ENCODE measurements at places on chromosomes 12 and 14.

DNA sequence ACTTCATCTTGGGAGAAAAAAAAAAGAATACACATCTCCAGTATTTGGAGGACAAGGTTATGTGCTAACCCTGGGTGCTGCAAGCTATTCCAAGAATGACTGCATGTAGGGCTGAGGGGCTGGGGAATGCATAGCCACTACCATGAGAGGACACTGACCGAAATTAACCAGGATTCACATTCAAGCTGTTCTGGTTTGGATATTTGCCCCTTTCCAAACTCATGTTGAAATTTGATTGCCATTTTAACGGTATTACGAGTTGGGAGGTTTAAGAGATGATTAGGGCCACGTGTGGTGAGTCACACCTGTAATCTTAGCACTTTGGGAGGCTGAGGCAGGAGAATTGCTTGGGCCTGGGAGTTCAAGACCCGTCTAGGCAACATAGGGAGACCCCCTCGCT is 18.5 kb upstream of the MARK3 start:
- no peaks in the 10 kb centered on the region for H3K4me1 ChIP-seq
- no peak for DNase-seq
- no peak overlapping the region for H3K4me3 ChIP-seq
- peaks cover 10% of the 10 kb centered on the region for H3K36me3 ChIP-seq
- H3K27ac ChIP-seq, result no peak overlapping the region

GRCh38 chr12:85642808-85643207 is 193.4 kb downstream of the RASSF9 start:
- no peaks in the 10 kb centered on the region for H3K36me3 ChIP-seq
- no peaks in the 10 kb centered on the region for H3K4me1 ChIP-seq

- no peaks in the 10 kb centered on the region for H3K36me3 ChIP-seq
- H3K27ac ChIP-seq, result no peak overlapping the region
Observed at GRCh38 chr14:72855913-72856312, 38.0 kb downstream of the DPF3 start.

DNA sequence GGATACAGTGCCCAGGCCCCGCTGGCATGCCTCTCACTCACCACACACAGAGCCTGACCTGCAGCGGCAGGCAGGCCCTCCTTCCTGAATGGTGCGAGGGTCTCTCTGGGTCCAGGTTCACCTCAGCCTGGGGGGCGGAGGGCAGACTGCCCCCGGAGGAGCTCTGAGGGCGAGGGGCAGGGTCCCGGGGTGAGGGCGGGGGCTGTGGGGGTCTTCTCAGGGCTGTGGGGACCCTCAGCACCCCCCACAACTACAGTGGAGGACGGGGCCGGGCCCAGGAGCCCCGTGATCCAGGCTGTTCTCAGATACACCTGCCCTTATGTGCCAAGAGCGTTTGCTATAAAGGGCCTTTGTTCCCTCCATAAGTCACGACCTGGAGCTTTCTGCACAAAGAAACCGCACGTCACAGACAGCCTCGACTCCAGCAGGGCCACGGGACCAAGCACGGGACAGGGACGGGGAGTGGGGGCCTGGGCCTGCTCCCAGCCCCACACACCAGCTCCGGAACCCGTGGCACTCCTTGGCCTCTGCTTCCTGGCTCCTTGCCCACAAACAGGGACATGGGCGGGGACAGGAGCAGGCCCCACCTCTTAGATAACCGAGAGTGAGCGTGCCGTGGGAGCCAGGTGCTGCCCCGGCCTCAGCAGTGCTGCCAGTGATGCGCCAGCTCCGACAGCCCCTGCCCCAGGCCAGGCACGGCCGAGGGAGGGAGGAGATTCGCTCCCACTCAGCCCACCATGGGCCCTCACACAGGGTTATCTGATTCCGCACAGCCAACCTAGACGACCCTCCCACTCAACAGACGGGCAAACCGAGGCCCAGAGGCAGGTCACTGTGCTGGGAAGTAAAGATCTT is 101.9 kb downstream of the RFLNA start:
- no peak for DNase-seq
- H3K4me1 ChIP-seq, result peaks cover 7% of the 10 kb centered on the region
- H3K36me3 ChIP-seq, result peaks cover 13% of the 10 kb centered on the region
- no peaks in the 10 kb centered on the region for H3K27me3 ChIP-seq

DNA sequence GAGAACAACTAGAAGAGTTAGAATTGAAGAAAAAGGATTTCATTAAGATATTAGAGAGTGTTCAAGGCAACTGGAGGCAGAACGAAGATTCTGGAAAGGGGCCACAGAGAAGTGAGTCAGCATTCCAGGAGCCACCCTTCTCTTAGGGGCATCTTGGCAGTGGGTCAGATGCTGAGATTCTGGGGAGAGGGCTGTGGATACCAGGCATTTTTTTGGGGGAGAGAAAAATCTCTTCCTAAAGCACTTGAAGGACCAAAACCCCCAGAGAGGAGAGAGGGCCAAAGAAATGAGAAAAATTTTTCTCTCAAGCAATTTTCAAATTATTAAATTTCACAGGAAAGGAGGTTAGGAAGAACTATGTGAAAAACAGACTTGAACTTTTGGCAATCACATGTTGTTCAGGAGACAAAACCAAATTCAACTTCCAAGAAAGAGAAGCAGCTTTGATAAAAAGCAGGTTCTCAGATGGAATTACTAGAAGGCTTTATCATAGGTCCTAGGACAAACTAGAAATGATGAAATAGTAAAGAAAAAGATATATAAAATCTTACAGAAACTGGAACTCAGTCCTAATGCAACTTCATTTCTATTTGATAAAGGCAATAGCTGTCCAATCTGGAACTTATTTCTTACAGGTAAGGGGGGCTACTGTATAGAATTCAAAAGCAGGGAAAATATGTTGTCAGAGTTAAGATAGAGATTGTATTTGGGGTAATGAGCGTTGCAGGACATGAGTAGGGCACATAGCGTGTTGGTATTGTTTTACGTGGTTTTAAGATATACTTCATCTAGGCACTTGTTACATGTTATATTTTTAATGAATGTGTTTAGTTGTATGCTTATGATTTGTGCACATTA is 1.1 kb upstream of the CLEC2D start:
- DNase-seq, result no peak
- H3K36me3 ChIP-seq, result peaks cover 76% of the 10 kb centered on the region
- H3K27ac ChIP-seq, result peak overlapping the region; percentile 98
- H3K27me3 ChIP-seq, result no peaks in the 10 kb centered on the region

DNA sequence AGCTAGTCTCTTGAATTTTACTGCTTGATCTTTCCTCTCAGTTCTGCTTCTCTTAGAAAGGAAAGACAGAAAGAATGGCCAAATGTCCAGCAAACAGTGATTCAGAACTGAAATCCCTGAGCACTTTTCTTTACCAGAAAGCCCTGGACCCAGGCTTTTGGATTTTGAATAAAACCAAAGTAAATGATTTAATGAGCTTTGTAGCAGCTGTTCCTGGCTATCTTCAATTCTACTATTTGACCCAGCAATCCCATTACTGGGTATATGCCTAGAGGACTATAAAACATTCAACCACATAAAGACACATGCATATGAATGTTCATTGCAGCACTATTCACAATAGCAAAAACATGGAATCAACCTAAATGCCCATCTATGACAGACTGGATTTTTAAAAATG is 187.2 kb downstream of the PRKD1 start:
- H3K27ac ChIP-seq, result no peak overlapping the region
- H3K4me1 ChIP-seq, result no peaks in the 10 kb centered on the region
- no peak for DNase-seq
- H3K36me3 ChIP-seq, result no peaks in the 10 kb centered on the region
- H3K4me3 ChIP-seq, result no peak overlapping the region

DNA sequence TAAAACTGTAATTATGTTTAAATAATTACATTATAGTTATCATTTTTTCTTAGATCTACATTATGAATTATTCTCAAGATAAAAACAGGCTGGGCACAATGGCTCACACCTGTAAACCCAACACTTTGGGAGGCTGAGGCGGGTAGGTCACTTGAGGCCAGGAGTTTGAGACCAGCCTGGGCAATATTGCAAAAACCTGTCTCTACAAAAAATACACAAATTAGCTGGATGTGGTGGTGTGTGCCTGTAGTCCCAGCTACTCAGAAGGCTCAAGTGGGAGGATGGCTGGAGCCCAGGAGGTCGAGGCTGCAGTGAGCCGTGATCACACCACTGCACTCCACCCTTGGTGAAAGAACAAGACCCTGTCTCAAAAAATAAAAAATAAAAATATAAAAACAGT is 40.3 kb upstream of the KCNJ8 start:
- no peaks in the 10 kb centered on the region for H3K36me3 ChIP-seq
- H3K27me3 ChIP-seq, result no peaks in the 10 kb centered on the region
- no peak overlapping the region for H3K4me3 ChIP-seq
- H3K4me1 ChIP-seq, result no peaks in the 10 kb centered on the region
- no peak for DNase-seq

DNA sequence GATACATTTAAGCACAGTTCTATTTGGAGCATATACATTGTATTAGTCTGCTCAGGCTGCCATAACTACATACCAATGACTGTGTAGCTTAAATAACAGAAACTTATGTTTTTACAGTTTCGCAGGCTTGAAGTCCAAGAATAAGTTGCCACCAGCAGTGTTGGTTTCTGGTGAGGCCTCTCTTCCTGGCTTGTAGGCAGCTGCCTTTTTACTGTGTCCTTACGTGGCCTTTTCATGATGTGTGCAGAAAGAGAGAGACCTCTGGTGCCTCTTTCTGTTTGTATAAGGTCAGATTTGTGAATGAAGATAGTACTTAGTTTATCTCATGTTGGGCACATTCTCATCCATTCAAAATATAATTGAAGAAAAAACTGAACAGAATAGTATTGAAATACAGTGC is 636.6 kb downstream of the FLRT2 start:
- DNase-seq, result no peak
- H3K27me3 ChIP-seq, result no peaks in the 10 kb centered on the region
- H3K4me1 ChIP-seq, result no peaks in the 10 kb centered on the region
- no peak overlapping the region for H3K4me3 ChIP-seq
- no peaks in the 10 kb centered on the region for H3K36me3 ChIP-seq
- H3K27ac ChIP-seq, result no peak overlapping the region

DNA sequence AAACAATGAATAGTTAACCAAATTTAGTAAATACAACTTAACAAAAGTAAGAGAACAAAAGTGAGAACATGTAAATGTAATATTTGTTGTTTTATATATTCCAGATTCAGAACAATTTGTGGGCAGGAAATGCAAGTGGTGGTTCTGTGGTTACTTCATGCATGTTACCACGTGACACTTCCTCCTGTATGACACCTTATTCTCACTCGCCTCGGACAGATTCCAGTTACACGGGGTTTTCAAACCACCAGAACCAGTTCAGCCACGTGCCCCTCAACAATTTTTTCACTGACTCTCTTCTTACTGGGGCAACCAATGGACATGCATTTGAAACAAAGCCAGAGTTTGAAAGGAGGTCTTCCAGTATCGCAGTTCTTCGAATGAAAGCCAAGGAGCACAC is 21.0 kb downstream of the ALX1 start:
- H3K27me3 ChIP-seq, result peaks cover 1% of the 10 kb centered on the region
- H3K27ac ChIP-seq, result no peak overlapping the region
- peak; percentile 12 for DNase-seq
- no peaks in the 10 kb centered on the region for H3K36me3 ChIP-seq

DNA sequence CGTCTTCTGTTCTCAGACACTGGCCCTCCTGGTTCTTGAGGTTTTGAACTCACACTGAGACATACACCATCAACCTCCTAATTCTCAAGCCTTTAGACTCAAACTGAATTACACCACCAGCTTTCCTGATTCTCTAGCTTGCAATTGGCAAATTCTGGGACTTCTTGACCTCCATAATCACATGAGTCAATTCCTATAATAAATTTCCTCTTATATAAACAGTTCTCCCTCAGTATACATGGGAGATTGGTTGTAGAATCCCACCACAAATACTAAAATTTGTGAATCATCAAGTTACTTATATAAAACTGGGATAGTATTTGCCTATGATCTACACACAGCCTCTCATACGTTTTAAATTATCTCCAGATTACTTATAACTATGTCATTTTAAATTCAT is 162.2 kb downstream of the DIO2 start:
- H3K27ac ChIP-seq, result no peak overlapping the region
- H3K27me3 ChIP-seq, result no peaks in the 10 kb centered on the region
- H3K4me1 ChIP-seq, result no peaks in the 10 kb centered on the region
- no peak overlapping the region for H3K4me3 ChIP-seq
- no peak for DNase-seq
- H3K36me3 ChIP-seq, result no peaks in the 10 kb centered on the region

DNA sequence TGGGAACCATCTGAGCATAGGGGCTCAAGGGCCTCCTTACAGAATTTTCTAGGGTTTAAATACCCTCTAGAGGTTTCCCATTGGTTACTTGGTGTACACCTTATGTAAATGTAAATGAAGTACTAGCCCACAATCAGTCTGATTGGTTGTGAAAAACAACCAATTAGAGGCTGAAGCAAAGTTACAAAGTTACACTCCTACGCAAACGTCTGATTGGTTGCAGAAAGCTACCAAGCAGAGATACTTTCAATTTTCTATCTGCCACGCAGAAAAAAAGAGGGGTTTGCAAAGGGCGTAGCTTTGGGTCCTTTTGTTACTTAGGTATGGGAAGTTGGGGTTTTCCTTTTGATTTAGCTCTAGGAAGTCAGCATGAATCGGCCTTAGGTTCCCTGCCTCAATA is 1.8 kb upstream of the TMEM19 start:
- peaks cover 35% of the 10 kb centered on the region for H3K4me1 ChIP-seq
- H3K27me3 ChIP-seq, result no peaks in the 10 kb centered on the region
- H3K36me3 ChIP-seq, result no peaks in the 10 kb centered on the region
- H3K4me3 ChIP-seq, result peak overlapping the region; percentile 51

DNA sequence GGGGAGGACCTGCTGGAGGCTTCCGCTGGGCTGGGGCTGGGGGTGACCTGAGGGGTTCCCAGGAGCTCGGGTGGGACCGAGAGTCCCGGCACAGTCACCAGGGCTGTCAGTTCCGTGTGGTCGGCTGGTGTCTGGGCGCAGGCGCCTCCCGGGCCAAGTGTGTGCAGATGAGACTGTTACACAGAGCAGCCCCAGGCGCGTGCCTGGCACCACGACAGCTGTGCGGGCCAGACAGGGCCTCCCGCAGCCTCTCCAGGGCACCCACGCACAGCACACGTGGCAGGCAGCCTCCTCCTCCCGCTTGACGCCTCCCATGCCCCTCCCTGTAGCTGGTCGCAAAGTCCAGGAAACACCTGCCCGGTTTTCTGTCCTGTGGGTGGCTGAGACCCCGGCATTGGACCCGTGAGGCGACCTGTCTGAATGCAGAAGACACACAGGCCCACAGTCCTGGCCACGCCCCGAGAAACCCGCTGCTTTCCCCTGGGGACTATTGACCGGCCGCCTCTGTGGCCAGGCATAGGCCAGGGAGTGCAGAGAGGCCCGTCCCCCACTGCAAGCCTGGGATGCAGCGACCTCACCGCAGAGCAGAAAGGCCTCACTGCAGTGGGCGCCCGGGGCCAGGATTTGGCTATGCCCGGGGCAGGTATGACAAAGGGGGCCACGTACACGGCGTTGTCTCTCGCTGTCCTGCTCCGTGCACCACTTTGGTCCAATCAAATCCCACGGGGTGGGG is 12.1 kb upstream of the GALNT9 start:
- H3K36me3 ChIP-seq, result no peaks in the 10 kb centered on the region
- peaks cover 2% of the 10 kb centered on the region for H3K4me1 ChIP-seq
- no peak for DNase-seq

DNA sequence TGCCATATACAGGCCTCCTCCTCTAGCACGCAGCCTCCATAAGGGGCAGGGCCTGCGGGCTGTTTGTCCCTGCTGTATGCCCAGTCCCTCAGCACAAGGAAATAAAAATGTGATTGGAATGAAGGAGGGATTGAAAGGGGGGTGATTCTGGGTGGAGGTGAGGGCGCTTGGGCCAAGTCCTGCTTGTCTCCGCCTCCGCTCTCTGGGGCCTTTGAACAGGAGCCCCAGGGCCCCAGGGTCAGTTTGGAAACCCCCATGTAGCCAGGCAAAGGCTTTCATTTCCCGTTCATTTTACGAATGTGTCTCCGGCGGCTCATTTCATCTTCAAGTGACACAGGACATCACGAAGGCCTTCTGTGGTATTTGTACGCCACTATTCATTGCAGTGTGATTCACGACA is 4.5 kb upstream of the CACNA2D4 start:
- no peak for DNase-seq
- H3K27ac ChIP-seq, result no peak overlapping the region
- peaks cover 16% of the 10 kb centered on the region for H3K4me1 ChIP-seq
- no peaks in the 10 kb centered on the region for H3K36me3 ChIP-seq

All from activated CD4-positive, alpha-beta T cell treated with anti-CD3 and anti-CD28 coated beads, Interleukin-2, amount 10 ng/mL, durations not matched to agents 7 days and 5 days (primary cell).